ENCODE measurements at places on chromosomes 7 and 10.

DNA sequence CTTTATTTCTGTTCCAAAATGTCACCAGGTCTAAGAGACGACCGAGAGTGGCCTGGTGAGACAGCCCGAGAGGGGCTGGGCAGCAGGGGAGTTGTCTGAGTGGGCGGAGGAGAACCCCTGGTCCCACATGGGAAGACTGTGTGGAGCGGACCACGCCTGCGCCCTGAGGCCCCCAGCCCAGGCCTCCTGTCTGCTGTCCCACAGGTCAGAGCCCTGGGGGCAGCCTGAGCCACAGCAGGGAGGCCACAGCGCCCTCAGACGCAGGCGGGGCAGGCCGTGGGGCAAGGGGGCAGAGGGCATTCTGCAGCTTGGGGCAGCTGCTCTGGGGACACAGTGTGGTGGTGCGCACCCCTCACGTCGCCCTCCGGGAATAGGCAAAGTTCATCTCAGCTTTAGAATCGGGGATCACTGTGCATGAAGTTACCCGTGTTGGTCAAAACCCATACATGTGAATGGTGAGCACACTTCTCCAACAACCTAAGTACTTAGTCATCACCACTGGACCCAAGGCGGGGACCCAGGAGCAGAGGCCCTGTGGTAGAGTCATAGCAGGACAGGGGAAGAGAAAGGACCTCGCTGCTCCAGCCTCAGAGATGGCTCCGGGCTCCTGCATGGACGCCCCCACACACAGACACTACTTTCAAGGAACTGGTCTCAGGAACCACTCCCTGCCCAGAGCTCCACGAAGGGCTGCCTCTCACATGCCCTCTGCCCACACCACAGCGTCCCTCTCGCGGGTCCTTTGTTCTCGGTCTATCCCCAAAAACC lies 214.7 kb downstream of the ELFN1 start:
- no peak for DNase-seq

DNA sequence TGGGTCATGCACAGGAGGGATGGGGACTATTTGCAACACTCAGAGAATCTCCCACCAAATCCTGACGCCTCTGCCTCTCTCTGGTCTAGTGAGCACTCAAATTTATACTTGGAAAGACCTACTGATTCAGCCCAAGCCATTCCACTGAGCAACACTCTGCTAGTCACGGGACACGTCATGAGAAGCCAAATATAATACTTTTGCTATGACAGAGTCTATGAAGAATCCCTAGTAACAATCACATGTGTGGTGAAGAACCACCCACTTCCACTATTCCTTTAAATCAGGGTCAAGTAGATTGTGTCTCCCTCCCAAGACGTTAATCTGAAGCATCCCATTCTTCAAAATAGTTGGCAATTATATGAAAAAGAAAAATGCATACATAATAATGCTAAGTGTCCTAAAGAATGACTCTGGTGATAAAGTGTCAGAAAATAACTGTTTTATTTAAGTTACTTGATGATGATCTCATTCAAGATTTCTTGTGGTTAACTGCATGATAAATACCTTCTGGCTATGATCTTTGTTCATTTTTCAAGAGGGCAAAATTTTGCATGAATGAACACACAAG lies 28.5 kb downstream of the CHCHD3 start:
- no peak for DNase-seq

- DNase-seq: no peak
Measured at GRCh38 chr7:85573346-85573745, 386.5 kb upstream of the SEMA3D start.

GRCh38 chr10:23199768-23200511 lies 7.8 kb downstream of the PTF1A start:
- no peak for DNase-seq

DNA sequence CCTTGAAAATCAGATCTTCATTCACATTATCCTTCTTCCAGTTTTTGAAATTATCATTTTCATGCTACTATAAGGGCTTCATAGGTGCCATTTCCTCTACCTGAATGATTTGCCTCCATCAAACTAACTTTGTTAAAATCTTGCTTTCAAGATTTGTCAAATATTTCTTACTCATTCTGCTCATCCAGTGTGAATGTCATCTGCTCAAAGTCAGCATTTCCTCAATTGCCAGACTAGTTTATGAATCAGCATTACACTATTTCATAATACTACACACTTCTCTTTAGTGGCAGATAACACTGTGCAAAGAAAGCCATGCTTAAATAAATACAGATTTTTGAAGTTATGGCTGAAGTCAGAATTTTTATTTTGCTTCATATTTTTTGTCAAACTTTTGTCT lies 21.3 kb upstream of the LIPF start:
- DNase-seq: no peak

DNA sequence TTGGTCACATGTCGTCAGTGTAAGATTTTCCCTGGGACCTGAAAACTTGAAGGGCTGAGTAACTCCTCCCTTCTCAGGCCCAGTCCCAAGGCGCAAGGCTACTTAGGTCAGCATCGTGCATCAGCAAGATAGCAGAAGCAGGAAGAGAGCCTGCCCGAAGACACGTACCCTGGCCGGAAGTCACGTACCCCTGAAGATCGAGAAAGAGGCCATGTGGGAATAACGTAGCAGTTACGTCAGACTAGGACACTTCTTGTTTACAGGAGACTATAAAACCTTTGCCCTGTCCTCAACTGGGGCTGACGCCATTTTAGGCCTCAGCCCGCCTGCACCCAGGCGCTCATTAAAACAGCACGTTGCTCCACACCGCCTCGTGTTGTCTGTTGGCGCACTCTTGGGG lies 114.3 kb upstream of the GALNT17 start:
- no peak for DNase-seq

GRCh38 chr7:135321556-135321955 lies 87.9 kb downstream of the STRA8 start:
- DNase-seq: no peak

GRCh38 chr7:105838627-105839231 lies 37.7 kb downstream of the ATXN7L1 start:
- DNase-seq: no peak

DNA sequence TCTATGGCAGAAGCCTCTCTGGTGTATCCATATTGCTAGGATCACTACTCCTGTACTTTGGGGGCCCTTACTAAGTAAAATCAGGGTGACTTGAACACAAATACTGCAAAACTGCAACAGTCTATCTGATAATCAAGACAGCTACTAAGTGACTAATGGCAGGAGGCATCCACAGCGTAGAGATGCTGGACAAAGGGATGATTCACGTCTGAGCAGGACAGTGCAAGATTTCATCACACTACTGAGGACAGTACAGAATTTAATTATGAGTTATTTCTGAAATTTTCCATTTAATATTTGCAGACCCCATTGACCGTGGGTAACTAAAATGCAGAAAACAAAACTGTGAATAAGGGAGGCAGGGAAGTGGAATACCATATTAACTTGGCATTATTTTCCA lies 10.4 kb downstream of the CUL2 start:
- DNase-seq: no peak

DNA sequence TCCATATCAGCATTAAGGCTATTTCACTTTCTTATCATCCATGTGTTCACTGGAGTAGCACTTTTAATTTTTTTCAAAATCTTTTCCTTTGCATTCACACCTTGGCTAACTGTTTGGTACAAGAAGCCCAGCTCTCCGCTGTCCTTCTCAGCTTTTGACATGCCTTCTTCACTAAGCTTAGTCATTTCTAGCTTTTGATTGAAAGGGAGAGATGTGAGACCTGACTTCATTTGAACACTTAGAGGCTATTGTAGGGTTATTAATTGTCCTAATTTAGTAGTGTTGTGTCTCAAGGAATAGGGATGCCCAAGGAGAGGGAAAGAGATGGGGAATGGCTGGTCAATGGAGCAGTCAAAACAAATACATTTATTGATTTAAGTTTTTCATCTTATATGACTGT lies 350.0 kb downstream of the CXCL12 start:
- DNase-seq: no peak

DNA sequence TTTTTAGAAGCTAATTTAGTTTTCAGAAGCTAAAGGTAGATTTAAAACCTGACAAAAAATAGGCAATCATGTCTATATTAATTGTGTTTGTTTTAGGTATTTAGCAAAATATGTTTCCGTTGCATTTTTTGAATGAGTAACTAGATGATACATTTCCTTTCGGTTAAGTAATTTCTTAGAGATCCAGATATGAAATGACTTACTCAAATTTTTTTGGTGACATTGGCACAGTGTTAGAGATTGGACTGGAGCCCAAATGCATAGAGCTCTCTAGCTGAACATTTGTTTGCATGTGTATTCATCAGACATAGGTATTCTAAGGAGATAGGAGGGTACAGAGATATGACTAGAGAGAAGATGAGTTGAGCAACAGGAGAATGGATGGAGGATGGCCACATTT lies 1.9 kb downstream of the BUB3 start:
- DNase-seq: no peak

GRCh38 chr7:81690251-81690650 lies 79.6 kb downstream of the HGF start:
- DNase-seq: no peak

- no peak for DNase-seq
Measured at GRCh38 chr7:122827763-122828162, 58.5 kb downstream of the CADPS2 start.

- DNase-seq: no peak
Measured at GRCh38 chr10:18140149-18140956, at the start of gene CACNB2. Gene CACNB2, plus strand, starts transcription at chr10:18140424.
